CD8-positive, alpha-beta memory T cell (primary cell): ENCODE measurements at places on chromosomes 11 and 22.

DNA sequence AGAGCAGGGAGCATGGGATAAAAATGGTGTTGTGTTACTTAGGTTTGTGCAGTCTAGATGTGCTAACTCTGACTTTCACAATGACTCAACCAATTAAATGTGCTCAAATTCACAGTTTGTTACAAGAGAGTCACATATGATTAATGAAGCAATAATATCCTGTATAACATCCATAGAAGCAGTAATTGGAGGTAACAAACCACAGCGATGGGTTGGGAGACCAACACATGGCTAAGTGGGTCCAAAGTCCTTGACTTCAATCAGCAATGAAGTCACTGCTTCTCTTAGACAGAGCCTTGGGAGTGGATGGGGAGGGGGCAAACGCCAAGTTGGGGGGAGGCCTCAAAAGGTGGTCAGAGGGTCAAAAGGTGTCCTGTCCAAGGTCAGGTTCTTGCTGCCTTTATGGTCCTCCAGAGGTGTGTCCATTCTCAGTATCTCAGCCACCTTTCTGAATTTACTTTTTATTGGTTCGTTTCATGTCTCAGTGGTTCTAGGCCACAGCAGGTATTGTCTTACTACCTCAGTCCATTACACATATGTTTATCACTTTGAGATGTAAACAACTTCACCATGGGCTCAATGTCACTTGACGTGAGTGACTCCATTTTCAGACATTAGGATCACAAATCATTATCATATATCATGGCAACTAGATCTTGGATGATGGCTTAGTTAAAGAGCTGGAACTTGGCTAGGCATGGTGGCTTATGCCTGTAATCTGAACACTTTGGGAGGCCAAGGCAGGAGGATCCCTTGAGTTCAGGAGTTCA, 32.4 kb downstream of the SLN start:
- DNase-seq = no peak

DNA sequence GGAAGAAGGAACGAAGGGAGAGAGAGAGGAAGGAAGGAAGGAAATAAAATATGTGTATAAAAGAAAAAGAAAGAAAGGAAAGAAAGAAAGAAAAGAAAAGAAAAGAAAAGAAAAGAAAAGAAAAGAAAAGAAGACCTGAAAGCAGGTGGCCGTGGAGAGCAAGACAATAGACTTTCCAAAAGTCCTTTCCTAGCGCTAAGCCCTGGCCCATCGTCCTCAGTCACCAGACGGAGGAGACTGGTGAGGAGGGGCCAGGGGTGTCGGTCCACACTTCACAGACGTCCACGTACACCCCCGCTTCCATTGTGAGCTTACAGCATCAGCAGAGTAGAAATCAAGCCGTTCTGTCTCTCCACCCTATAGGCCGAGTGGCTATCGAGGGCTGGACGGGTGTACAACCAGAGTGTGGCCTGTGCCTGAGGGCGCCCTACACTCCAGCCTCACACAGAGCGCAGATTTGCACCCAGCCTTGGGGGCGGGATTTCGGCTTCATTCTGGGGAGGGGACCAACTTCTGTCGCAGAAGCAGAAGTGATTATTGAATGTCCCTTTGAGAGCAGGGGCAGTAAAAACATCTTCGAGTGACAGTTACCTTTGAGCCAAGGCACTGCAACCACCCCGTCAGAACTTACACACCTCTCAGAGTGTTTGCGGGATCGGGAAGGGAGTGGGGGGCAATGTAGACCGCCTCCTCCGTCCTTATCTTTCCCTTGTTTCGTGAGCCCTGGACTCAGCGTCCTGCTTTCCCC, 2.0 kb upstream of the BSX start:
- DNase-seq = no peak

- peak; percentile 13 for DNase-seq
Measured at GRCh38 chr11:110434952-110435779, 5.4 kb downstream of the FDX1 start.

DNA sequence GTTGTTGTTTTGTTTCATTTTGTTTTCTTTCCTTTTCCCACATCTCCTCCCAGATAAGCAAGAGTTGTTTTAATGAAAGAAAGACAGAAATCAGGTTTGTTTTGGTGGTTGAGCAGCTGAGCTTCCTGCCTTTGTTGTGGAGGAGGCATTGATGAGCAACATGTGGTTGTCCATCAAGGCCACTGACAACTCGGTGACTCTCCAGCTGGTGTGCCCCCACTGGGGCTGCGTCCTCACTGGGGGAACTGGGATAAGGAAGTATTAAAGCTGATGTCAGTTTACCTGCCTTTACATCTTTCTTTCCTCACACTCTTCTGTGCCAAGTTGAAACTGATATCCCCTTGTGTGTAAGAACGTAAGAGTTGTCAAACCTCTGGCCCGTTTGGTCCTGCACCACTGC, 5.9 kb downstream of the VPS26B start:
- no peak for DNase-seq

GRCh38 chr11:8709002-8709672, 26.5 kb downstream of the RPL27A start:
- no peak for DNase-seq

- no peak for DNase-seq
Measured at GRCh38 chr11:121520243-121521144, 67.7 kb upstream of the SORL1-AS1 start.

- DNase-seq = no peak
Measured at GRCh38 chr11:27532652-27533325, 26.2 kb upstream of the LIN7C start.

- no peak for DNase-seq
Measured at GRCh38 chr11:77259641-77260040, 41.8 kb downstream of the GDPD4 start.

GRCh38 chr22:22058633-22059290, 76.2 kb upstream of the TOP3B start:
- DNase-seq = no peak

- DNase-seq = no peak
Measured at GRCh38 chr11:15038963-15039362, 34.4 kb upstream of the CALCB start.

DNA sequence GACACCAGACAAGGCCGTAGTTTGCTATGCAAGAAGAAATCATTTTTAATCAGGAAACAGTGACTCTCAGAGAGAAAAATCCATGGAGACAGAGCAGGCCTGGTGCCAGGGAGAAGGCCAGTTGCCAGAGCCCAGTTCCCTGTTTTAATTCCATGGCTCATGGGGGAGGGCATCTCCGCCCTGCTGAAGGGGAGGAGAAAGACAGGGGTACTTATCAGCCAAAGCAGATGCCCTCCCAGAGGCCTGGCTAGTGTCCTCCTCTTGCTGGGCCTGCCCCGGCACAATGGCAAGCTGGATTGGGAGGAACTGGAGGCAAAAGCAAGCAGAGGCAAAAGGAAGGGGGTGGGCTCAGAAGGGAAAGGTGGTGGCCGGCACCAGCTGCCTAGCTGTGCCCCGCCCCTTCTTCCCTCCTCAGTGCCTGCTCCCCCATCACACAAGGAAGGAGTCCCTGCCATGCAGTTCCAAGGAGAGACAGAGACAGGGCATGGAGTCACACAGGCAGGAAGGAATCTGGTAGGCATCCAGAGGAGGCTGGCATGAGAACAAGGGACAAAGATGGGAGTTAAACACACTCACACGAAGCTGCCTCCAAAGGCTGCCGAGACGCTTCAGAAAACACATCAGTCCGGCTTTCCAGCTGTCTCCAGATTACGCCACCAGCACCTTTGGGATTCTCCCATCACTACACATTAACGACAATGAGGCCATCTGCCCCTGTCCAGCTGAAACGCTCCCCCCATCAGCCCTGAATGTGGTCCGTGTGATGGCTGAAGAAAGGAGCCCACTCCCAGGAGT, 591.8 kb downstream of the BUD13 start:
- DNase-seq = no peak

DNA sequence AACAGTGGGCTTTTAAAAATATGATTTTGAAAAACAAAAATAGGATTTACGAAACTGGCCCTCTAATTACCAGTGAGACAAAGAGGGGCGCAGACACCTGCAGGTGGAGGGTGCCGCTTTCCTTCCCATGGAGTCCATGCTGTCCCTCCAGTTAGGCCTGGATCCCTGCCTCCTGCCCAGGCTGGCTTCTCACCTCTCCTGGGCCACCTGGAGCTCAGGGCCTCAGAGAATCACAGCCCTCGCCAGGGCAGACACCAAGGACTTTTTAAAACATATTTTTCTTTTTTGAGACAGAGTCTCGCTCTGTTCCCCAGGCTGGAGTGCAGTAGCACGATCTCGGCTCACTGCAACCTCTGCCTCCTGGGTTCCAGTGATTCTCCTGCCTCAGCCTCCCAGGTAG, 1437.2 kb downstream of the TBC1D22A start:
- no peak for DNase-seq

GRCh38 chr11:133966921-133967598, 10.3 kb upstream of the IGSF9B start:
- peak; percentile 76 for DNase-seq

DNA sequence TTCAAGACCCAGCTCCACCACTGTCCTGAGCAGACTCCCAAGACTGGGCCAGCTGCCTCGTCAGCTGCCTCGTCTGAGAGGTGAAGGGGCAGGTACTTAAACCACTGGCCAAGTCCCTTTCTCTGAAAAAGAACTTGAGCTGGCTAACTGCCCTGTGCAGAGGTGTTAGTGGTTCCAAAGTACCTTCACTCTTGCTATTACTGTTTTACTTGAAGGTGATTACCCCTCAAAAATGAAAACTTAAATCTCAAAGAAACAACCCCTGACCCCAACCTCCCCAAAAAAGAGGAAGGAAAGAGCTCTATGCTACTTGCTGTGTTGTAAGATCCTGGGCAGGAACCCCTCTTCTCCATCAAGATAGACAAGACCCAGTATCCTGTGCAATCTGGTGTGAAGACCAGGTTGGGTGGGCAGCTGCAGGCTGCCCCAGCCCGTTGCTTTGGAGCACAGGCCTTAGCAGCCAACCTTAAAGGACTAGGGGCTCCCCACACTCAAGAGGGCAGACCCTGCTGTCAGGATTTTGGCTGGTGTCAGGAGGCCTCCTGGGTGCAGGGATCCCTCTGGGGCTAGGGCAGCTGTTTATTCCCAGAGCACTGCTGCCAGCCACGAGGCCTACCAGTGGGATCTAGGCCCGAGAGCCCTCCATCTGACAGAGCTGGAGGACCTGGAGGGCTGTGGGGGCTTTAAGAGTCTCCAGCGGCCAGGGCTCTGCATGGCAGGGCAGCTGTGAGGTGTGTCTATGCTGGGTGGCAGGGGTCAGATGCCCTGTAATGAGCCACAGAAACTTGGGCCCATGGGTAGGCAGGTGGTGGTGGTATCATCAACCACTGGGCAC, 13.0 kb downstream of the GUCD1 start:
- DNase-seq = no peak

DNA sequence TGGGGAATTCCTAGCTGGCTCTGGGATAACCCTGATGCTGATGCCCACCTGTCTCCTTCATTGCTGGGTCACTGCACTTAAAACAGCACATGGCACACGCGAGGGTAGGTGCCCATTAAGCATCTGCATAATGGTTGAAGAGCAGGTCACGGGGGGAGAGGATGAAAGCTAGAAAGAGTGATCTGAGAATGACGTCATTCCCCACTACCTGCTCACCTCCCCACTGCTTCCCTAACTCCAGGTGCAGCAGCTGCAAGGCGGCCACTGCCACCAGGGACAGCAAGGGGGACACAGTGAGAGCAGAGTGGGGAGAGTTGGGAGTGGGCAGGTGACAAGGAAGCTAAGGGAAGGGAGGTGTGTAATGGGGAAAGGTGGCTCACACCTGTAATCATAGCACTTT, 27.0 kb downstream of the ADA2 start:
- no peak for DNase-seq

GRCh38 chr22:46536537-46537224, 739 bp downstream of the CELSR1 start:
- DNase-seq = no peak

GRCh38 chr11:45771193-45771565, 33.8 kb upstream of the SLC35C1 start:
- peak; percentile 57 for DNase-seq

DNA sequence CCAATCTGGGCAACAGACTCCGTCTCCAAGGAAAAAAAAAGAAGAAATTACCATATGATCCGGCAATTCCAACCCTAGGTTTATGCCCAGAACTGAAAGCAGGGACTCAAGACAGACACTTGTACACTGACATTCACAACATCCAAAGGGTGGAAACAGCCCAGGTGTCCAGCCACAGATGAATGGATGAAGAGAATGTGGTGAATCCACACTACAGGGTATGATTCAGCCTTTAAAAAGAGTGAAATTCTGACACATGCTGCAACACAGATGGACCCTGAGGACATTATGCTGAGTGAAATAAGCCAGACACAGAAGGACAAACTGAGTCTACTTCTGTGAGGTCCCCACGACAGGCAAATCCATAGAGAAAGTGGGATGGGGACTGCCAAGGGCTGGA, 43.9 kb downstream of the SGSM3 start:
- DNase-seq = no peak

- DNase-seq = no peak
Measured at GRCh38 chr11:126387857-126388256, 32.4 kb downstream of the ST3GAL4 start.

- DNase-seq = no peak
Measured at GRCh38 chr11:19842505-19842904, 129.9 kb downstream of the NAV2 start.

DNA sequence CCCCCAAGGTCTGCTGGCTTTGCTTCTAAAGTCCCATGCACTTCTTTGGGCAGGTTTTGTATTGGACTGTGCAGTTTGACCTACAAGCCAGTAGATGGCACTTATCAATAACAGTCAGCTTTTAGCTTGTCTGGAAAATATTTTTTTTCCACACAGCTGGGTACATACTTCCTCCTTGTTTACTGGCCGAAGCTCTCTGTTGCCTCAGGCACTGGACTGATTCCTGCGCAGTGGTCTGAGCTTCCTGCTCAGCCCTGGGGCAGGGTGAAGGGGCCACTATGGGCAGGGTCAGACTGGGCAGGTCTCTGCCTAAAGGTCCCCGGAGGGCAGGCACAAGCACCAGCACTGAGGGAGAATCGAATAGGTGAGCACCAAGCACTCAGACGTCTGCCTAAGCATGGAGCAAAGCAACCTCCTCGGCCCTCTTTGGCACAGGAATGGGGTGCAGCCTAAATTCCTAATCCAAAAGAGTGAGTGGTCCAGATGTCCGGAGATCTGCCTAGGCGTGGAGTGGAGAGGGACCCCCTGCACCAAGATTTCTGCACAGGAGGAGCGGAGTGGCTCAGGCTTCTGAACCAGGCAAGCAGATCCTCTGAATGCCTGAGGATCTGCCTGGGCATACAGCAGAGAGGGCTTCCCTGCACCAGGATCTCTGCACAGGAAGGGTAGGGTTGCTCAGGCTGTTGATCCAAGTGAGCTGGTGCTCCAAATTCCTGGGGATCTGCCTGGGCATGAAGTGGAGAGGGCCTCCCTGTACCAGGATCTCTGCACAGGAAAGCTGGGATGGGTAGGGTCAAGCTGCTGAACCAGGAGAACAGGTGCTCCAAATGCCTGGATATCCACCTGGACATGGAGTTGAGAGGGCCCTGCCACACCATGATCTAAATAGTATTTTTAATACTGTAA, 105.9 kb upstream of the C11orf58 start:
- DNase-seq = no peak

- peak; percentile 69 for DNase-seq
Measured at GRCh38 chr11:1852877-1853276, at the start of gene LSP1. TSS of gene LSP1 (plus strand) at chr11:1853084. CDS start at chr11:1853145, 61 bp downstream.

GRCh38 chr11:124717786-124718651, 21.7 kb upstream of the NRGN start:
- peak; percentile 31 for DNase-seq
